ENCODE measurements at places on chromosomes 1 and 21.

- no peak for DNase-seq
Observed at GRCh38 chr1:6118415-6118814, 61.7 kb downstream of the CHD5 start.

GRCh38 chr21:29078869-29079767 is 5.7 kb upstream of the CCT8 start:
- DNase-seq = no peak

DNA sequence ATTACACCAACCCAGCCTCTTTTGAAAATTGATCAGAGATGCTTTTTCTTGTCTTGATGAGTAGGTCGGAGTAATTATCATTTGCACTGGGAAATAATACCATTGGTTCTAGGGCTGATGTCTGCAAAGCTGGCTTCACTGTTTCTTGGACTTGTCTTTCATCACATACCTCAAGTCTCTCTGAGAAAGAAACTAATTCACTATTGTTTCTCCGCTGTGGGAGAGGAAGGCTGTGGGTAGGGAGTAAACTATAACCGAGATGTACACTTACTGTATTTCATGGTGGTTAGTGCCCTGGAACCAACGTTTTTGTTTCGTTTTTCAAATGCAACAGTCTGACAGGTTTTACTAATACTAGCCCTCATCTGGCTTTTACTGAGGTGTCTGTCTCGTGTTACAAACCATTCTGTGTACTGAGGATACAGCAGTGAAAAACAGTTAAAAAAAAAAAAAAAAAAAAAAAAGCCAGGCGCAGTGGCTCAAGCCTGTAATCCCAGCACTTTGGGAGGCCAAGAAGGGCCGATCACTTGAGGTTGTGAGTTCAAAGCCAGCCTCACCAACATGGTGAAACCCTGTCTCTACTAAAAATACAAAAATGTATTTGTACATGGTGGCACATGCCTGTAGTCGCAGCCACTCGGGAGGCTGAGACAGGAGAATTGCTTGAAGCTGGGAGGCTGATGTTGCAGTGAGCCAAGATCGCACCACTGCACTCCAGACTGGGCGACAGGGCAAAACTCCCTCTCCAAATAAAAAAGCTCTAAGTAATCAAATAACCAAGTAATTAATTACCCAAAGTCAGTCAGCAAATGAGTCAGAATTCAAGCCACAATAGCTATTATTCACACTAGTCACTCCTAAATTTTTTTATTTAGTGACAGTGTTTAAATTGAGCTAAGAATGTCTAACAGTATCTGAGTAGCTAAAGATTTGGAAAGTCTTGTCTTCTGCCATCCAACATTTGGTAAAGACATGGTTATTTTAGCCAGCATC is 23.3 kb downstream of the TOMM20 start:
- DNase-seq = peak; percentile 53

GRCh38 chr1:54774820-54775498 is 10.6 kb upstream of the PARS2 start:
- no peak for DNase-seq

DNA sequence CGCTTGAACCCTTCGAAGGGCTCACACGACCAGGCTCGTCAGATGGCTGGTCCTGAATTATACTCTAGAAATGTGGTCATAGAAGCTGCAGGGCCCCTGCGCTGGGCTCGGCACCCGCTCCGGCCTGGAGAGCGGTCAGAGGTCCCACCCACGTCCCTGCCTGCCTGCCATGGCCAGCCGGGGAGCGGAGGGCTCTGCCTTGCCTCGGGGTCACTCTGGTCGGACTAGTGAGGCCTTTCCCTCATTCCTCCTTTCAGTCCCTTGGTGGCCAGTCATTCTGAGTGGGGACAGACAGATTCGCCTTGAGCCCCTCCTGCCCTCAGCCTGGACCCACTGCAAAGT is 529 bp upstream of the MARCKSL1 start:
- no peak for DNase-seq

- DNase-seq = peak; percentile 28
Observed at GRCh38 chr1:160834945-160835565, 27.6 kb downstream of the CD244 start.

- DNase-seq = no peak
Observed at GRCh38 chr1:29176576-29176975, 5.1 kb downstream of the SRSF4 start.

DNA sequence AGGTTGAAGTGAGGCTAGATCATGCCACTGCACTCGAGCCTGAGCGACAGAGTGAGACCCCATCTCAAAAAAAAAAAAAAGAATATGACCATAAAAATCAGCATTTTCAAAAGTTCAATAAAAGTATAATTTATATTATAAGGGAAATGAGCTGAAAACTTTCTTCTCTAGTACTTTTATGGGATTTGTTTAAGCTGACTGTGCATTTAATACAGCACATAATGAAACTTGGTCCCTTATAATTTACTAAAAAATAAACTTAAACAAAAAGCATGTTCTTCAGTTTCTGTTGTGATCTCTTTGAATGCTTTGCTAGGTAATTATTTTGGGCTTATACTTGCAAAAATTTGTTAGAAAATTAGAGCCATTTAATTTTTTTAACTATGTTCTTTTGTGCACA is 77.8 kb downstream of the NCAM2 start:
- no peak for DNase-seq

- no peak for DNase-seq
Observed at GRCh38 chr1:85452948-85453347, 12.0 kb downstream of the DDAH1 start.

DNA sequence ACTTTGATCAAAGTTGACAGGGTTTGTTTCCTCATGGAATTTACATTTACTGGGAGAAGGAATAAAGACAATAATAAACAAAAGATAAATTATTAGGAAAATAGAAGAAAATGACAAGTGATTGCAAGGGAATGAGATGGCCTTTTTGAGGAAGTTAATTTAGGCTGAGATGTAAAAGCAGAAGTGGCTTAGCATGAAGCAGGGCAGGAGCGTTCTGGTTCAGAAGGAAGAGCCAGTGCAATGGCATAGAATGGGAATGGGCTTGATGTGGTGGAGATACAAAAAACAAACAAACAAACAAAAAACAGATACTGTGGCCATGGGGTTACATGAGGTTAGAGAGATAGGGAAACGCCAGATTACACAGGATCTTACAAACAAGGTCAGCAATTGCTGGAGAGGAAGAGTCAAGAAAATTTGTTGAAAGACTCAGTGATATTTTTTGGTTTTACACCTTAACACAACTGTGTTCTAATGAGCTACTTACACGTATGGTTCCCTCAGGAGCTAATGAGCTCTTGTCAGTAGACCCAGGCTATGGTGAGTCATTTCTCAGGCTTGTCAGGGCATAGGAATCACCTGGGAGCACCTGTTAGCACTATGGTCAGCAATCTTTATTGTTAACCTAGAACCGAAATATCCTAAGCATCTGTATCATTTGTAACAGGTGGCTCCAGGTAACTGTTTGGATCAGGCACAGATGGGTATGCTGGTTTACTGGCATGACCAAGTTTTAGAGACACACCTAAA is 8.7 kb upstream of the CADM3 start:
- no peak for DNase-seq

GRCh38 chr1:78171736-78172590 is 126.2 kb downstream of the GIPC2 start:
- DNase-seq = no peak

DNA sequence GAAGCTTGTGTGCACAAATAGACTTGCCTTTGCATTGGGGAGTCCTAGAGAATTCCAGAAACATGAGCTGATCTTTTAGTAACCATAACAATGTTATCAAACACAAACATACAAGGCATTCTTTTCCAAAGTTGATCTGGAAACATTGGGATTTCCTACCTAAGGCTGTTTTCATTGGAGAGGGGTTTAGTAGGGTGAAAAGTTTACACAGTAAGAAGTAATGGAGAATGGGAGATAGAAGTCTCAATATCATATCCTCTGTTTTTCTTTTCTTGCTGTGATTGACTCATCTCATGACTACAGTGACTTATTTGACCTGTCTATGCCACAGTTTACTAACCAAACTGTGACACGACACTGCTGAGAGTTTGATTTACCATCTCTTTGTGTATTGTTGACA is 65.6 kb upstream of the PLA2G4A start:
- no peak for DNase-seq

DNA sequence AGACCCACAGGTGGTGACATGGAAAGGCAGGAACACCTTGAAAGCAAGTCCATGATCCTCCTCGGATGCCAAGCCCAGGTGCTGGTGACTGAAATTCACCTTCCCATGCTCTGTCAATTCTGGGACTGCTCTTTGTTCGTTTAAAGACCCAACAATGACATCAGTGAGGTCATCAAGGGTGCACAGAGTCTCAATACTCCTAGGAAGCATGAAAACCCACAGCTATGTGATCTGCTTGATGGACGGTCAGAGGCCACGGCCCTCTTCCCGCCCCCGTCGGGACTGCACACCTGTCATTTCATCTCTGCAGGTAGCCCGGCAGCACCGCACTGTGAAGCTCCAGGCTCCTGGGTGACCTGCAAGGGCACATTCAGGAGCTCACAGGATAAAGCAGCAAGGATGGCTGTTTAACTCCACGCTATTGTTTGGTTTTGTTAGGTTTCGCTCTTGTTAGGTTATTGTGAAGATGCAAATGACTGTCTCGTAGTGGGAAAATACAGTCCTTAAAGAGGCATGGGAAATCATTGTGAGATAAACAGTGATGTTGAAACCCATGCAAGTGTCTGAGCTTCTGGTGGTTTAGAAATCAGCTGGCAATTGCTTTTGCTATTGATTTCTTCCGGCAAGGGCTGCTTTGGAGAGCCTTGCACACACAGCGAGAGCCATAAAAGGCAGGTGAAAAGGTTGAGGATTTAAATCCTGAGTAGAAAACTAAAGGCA is 124.8 kb upstream of the AJAP1 start:
- no peak for DNase-seq

- DNase-seq = no peak
Observed at GRCh38 chr1:23799255-23799569, 1.3 kb downstream of the GALE start.

DNA sequence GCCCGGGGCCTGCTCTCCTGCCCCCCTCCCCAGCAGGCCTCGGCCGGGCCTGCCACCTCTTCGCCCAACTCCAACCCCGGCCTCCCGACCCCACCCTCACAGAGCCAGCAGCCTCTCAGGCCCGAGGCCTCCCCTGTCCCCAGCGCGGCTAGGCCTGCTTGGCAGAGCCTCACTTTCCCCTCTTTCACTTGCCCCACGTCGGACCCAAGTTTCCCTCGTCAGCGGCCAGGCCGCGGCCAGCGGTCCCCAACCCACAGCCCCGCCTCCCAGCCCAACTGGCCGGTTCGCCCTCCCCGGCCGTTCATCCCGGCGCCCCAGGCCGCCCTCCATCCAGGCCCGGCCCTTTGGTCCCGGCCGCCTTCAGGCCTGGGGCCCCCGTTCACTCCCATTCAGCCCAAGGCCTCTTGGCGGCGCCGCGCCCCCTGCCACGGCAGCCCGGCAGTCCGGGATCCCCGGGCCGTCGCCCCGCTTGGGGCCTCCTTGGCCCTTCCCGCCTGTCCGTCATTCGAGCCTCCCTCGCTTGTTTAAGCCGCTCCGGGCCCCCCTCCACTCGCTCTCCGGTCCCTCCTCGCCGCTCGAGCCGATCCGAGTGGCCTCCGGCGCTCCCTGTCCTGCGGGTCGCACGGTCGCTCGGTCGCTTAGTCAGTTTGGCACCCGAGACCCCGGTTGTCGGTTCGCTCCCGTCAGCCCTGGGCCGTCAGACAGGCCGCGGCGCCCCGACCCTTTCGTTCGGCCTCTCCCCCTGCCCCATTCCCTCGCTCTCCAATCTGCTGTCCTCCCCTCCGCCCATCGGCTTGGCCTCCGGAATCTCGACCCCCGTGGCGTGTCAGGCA is 1.4 kb downstream of the LRRC41 start:
- peak; percentile 25 for DNase-seq

DNA sequence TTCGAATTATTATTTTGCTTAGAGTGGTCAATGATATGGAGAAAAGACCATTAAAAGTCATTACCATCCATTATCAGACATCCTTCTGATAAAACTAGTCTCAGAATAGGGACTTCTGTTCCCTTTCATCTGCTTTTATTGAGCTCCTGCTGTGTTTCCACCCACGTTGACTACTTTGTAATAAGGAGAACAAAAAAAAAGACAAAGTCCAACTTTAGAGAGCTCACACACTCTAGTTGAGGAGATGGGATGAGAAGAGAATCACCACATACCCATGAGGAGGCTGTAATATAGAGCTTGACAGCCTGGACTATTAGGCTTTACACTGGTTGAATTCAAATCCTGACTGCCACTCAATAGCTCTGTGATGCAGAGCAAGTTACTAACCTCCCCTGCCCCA is 27.8 kb upstream of the ALDH9A1 start:
- no peak for DNase-seq

GRCh38 chr1:228018961-228019721 is 12.3 kb downstream of the WNT3A start:
- DNase-seq = no peak

DNA sequence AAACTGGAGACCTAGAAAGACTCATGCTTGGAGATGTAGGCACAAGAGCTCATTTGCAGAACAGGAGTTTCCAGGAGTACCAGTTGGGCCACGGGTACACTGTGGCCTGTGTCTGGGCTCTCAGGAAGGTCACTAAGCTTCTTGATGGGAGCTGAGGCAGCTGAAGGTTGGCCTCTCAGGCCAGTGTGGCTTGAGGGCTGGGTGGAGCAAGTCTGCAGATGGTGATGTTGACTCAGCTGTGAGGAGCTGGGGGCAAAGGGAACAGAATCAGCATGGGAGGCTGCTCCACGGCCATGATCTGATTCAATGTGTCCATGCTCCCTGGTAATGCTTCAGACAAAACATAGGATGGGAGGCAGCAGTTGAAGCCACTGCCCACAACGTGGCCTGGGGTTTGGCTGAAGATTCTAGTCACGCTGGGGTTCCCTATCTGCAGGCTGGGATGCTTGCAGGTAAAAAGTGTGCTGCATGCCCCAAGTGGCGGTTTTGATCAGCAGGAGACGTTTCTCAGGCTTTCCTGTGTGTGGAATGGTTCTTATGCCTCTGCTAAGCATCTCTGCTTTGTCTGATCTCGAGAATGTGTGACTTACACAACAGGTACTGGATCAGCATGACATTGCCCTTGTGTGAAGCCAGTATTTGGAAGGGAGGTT is 15.4 kb upstream of the TENT5C start:
- DNase-seq = no peak

GRCh38 chr21:21210552-21210951 is 212.3 kb downstream of the NCAM2 start:
- DNase-seq = no peak

Data from central memory CD8-positive, alpha-beta T cell (primary cell).